Fibroblast of mammary gland (primary cell): ENCODE measurements at places on chromosomes 7 and 10.
A peak's percentile ranks its signal among the peaks of the same experiment; 100 is the strongest.

- DNase-seq = no peak
These were observed 615 bp upstream of the WBP1L start for GRCh38 chr10:102743078-102743587.

DNA sequence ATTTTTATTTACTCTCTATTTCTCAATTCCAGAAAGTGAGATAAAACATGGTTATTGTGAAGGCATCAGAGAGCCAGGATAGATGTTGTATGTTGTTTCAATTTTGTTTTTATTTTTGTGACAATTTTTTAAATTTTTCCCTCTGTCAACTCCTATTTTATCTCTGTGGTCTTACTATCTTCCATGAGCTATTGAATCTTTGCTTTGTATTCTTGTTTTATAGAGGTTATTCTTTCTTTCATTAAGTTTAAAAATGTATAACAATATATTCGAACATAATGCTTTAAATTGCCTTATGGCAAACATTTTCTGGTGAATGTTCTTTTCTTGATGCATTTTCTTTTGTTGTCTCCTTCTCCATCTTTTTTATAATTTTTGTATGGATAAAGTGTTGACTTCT lies 78.4 kb downstream of the POU6F2 start:
- DNase-seq = no peak

GRCh38 chr7:30462179-30462578 lies 16.4 kb downstream of the NOD1 start:
- no peak for DNase-seq

GRCh38 chr7:148914208-148914777 lies 30.2 kb upstream of the EZH2 start:
- DNase-seq = peak; percentile 70

DNA sequence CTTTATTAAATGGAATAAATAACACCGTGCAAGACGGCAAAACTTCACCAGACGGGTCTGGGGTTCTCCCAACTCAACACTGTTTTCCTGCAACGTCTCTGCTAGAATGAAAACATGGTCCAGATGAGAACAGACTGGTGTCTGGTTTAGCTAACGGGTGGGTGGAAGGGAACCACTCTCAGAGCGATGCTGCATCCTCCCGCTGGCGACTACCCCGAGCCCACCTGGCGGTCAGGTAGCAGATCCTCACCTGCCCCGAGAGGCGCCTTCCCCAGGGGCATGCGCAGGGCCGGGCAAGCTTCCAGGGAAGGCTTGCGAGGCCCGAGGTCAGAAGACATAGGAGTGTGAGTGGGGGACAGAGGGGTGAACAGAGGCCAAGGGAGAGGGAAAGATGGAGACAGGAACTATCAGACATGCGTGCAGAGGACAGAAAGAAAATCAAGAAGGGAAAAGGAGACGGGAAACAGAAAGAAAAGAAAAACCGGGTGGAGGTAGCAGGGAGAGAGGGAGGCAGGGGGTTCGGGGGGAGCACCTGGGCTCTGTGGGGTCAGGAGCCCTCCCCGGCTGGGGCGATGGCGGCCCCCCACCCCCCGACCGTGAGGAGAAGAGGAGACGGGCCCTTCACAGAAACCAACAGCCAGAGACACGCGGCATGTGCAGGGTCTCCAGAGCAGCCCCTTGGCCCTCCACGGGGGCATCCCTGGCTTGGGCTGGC lies 222.0 kb downstream of the MAD1L1 start:
- DNase-seq = no peak

DNA sequence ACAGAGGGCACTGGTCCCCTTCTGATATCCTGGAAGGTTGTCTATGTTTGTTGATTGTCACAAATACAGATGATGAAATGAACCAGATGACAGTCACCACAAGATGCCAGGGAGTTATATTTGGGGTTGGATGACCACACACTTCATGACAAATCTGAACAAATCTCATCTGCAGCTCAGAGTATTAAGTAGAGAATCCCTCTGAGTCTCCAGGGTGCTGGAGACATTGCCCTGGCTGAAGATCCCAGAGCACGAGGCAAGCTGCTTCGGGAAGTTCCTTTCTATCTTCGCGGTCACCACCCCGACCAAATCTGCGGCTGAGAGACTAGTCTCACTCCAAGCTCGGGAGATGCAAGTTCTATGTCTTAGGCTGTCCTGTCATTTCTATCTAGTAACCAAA lies 9.0 kb downstream of the DENND2A start:
- DNase-seq = no peak

DNA sequence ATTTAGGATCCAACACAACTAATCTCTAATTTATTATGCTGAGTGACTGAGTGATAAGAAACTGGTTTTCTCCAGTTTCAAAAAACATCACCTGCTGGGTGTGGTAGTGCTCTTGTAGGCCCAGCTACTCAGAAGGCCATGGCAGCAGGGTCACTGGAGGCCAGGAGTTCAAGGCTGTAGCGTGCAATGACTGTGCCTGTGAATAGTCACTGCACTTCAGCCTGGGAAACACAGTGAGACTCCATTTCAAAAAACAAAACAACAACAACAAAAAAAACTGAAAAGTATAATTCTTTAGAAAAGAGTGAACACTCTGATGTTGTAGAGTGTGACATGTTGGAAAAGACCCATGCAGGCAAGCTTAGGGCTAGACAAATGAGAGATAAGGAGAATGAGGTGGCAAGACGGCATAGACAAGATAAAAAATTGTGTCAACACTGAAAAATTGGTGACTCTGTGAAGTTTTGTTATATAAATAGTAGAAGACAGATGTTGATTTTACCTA lies 150.1 kb upstream of the GPR22 start:
- DNase-seq = no peak

GRCh38 chr10:121681997-121682687 lies 83.9 kb upstream of the FGFR2 start:
- DNase-seq = no peak

- DNase-seq = no peak
These were observed 559.7 kb upstream of the LRRN3 start for GRCh38 chr7:110531186-110531585.

GRCh38 chr7:85469446-85470010 lies 282.7 kb upstream of the SEMA3D start:
- DNase-seq = peak; percentile 19

- DNase-seq = no peak
These were observed 127.8 kb downstream of the HDAC9 start for GRCh38 chr7:18623389-18623788.

DNA sequence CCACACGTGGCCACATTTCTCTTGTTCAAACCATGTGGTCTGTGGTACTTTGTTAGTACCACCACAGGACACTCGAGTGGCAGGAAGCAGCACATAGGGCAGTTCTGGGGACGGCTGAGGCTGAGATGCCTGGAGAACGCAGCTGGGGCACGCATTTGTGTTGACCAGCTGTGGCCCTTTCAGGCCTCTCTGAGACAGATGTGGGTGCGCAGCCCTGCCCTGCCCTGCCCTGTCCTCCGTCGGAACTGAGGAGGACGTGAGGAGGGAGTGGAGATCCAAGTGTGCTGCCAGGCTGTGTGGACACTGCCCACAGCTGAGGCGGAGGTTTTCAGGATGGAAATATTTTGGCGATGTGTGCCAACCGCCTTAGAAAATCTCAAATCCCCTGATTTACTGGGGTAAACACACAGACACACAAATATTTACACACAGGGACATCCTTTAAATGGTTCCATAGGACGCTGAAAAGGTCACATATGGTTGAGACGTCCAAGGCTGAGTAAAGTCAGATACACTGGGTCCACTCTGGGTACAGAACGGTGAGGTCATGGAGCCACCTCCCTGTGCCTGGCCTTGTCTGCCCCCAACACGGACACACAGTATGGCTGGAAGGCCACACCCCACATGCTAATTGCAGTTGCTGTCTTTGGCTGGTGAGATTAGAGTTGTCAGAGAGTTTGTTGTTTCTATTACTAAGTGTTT lies 14.8 kb downstream of the BHLHA15 start:
- no peak for DNase-seq

DNA sequence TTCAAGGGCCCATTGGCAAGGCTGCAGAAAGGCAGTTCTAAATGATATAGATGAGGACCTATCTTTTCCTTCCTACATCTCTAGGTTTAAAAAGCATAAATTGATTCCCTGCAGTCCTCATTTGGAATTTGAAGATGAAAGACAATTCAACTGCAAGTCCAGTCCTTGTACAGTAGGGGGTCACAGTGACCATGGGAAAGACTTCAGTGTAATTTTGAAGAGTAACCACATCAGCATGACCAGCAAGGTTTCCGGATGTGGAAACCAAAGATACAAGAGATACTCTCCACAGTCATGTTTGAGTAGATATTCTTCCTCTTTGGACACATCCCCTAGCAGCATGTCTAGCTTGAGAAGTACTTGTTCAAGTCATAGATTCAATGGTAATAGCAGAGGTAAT lies 539.3 kb upstream of the TEX47 start:
- DNase-seq = no peak

DNA sequence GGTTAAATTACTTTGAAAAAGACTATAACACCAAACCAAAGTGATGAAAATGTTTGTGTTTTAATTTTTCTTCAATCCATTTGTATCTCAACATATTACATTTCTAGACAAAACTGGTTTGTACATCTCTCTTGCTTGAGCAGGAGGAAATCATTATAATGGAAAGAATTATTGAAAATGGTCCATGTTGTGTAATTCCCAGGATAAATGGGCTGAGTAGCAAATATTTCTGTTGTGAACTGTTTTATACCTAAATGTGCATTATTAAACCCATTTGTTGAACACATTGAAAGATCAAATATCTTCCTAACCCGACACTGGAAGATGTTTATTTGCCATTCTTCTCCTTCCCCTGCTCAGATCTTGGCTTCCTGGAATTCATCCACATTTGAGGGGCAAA lies 14.1 kb upstream of the CDK6 start:
- DNase-seq = no peak

DNA sequence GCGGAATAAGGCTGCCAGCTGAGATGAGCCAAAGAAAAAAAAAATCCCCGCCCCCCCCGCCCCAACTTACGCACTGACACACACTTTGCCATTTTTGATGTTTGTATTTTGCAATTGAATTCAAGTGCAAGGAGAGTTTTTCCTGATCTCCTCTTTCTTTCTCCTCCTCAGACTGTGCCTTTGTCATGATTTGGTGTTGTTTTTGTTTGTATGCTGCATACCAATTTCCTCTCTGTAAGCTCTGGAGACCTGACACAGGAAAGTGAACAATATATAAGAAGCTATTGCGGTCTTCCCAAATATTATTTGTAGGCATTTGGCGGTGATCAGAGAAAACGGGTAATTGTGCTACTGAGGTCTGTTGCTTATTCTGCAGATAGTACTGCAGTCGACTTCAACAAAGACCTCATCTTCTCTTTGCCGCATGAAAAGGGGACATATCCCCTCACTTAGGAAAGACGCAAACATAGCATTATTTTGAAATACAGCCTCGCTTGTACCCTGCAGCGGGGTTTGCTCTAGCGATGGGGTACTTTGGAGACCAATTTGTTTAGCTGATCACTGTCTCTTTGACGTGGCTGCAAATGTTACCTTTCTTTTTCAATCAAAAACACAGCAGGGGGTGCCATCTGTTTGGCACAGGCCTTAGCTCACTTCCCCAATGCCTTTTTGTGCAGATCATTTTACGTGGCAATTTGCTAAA lies 206.6 kb downstream of the SKAP2 start:
- no peak for DNase-seq
